Fibroblast of skin of left biceps (primary cell): ENCODE measurements at places on chromosomes 1 and 21.

DNA sequence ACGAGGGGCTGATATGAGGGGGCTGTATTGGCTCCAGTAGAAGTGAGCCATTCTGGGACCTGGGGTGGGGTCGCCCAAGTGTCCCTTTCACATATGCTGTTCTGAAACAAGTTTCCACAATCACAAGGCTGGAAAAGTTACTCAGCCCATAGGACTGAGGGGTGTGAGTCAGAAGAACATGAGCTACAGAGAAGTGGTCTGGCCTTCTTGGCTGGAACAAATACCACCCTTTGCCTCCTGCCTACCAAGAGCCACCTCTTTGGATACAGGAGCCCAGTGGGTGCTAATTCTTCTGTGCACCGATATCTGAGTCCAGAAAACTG, 42.4 kb downstream of the MEF2D start:
- no peak for DNase-seq

DNA sequence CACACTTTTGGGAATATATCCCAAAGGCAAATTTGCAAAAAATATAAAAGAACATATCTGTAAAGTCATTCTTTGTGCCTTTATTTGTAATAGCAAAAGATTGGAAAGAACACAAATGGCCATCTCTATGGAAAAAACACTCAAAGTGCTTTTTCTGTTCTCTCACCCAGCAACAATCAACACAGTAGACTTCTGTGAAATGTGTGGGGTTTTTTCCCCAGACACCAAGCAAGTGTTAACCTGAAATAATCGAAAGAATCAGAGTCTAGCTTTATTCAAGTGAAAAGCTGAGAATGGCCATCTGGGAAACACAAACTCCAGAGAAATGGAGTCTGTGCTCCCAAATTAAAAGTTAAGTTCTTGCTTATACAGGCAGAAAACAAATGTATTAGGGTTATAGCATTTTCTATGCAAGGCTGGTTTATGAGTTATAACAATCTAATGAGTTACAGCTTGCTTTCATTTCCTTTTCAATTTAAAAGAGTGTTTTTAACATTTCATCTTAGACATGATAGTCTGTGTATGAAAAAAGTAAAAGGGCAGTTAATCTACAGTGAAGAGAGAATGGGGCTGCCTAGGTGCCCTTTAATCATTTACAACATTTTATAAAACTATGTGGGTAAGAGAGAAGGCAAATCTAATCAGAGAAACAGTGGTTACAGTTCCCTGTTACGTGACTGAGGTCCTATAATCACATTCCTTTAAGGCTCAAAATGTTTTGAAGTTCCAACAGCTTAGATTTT, 46.6 kb downstream of the SLC30A7 start:
- DNase-seq: no peak

GRCh38 chr1:81432654-81433109, 368.1 kb upstream of the ADGRL2 start:
- no peak for DNase-seq

- no peak for DNase-seq
Measured at GRCh38 chr1:107795994-107796393, 169.0 kb downstream of the VAV3 start.

GRCh38 chr21:25283720-25284119, 323.6 kb downstream of the MRPL39 start:
- DNase-seq: peak; percentile 9

GRCh38 chr1:7420470-7421100, 350.5 kb upstream of the VAMP3 start:
- DNase-seq: no peak

DNA sequence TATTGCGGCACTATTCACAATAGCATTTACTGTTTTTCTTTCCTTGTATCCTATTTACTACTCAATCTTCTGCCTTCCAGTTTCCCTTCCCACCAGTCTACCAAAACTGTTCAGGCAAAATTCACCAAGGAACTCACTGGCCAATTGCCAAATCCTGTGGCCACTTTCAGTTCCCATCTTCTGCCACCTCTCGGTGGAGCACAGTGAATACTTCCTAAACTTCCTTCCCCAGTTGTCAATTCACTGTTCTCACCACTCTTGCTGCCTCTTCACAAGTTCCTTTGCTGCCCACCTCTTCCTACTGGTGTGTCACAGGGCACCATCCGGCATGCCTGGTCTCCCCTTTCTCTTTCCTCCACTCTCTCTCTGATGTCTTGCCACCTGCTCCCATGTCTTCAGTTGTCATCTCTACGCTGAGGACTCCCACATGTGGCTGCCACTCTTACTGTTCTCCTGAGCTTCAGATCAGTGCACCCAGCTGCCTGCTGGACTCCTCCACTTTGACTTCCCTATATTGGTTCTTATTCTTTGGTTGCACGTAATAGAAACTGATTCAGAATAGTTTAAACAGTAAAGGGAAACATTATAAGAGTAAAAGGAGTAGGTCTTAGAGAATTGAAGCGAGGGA, 114.4 kb downstream of the PIK3R3 start:
- DNase-seq: no peak

DNA sequence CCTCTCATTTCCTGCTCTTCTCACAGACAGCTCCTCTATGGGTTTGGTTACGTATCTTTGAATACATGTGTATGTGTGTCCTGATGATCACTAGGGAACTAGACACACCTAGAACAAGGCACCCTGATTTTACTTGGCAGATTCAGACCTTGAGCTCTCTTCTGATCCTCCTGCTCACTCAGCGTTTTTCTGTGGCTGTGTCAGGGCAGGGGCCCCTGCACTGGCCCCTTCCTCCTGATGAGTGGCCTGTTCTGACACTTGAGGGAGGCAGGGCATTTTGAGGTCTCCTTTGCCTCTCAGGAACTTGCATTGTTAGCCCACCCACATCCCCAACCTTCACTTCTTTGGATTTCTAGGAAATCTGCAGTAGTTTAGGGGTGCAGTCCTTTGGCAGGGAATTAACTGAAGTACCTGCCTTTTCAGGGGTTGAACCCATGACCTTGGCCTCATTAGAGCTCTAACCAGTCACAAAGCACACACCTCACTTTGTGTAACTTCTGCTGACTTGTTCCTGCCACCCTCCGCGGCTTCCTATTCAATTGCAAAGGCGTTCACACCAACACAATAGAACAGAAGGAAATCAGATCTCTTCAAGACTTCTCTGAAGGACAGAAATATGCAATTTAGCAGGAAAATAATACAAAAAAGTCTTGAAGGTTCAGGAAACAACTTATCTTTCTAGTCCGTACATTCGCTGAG, 8.8 kb downstream of the SMYD2 start:
- no peak for DNase-seq

- DNase-seq: no peak
Measured at GRCh38 chr1:173427146-173428054, 49.7 kb upstream of the PRDX6 start.

- DNase-seq: peak; percentile 77
Measured at GRCh38 chr1:60068393-60069045, 5.1 kb downstream of the C1orf87 start.

DNA sequence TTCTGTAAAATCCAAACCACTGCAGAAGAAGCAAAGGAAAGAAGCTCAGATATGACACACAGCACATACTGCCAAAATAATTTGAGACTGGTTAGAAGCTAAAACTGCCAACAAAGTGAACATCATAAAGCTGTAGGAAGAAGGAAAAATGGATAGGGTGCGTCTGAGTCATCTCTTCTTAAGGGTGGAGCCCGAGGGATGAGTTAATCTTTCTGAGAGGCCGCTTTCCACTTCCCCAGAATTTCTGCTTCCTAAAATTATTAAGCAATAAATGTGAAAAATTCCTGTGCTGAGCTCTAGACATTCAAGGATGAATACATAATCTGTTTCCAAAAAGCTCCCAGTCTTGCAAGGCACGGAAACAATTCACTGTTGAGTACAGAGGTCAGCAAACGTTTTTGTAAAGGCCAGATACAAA, 20.1 kb downstream of the PPT1 start:
- peak; percentile 63 for DNase-seq
